ENCODE measurements at places on chromosomes 11 and 22.

GRCh38 chr22:28514321-28514821 lies 165.3 kb downstream of the TTC28 start:
- DNase-seq, result no peak

DNA sequence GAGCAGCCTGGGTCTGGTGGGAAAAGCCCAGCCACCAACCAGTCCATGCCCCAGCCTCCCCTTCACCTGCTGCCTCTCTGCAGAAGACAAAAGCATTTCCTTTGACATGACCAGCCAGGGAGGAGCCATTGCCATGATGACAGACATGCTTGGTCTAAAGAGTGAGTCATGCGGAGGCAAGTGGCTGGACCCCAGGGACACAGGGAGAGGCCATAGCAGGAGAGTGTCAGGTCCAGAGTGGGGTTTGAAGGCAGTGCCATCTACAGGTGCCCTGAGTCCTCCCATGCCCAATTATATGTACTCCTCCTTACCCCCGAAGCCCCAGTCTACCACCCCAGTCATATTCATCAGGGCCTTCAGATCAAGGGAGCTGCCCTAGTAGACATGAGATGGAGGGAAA lies 67.4 kb downstream of the SCN3B start:
- DNase-seq, result peak; percentile 46

DNA sequence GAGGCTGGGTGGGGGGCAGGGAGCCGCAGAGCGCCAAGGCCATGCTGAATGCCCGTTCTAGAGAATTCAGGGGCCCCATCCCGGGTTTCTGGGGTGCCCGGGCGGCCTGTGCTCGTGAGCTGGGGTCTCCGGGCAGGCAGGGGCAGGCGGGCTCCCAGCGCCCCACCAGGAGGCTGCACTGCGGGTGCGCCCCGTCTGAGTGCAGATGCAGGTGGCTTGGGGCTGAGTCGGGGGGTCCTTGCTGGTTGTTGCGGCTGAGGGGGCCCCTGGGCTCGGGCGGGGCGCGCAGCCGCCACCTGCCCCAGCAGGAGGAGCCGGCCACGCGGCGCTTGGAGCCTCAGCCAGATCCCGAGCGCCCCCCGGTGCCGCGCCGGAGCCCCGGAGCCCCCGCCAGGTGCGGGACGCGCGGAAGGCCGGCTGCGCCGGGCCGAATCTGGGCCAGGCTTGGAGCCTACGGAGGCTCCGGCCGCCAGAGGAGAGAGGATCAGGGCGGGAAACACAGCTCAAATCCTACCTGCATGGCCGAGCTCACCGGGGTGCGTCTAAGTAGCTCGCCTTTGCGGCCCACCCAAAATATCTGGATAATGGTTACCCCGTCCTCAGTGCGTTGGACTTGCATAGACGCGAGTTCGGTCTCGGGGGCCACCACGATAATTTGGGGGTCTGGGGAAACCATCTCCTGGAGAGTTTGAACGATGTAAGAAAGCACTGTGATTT lies 590 bp upstream of the IGF2 start:
- DNase-seq, result peak; percentile 64

DNA sequence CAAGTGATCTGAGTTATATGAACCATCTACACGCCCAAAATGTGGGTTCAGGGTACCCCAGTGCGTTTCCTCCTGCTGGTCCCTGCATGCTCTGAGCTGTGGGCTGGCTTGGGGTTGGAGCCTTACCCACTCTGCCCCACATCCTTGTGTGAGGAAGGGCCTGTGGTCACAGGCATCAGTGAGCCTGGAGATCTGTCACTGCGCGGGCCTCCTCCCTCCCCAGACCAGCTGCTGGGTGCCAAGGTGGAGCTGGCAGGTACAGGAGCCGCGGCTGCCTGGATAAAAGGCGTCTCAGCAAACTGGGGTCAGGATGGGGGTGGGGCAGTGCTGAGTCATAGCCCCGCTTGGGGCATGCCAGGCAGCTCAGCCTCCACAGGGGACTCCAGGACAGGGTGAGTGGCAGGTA lies 17.9 kb downstream of the GNAZ start:
- peak; percentile 78 for DNase-seq

Data from stomach (tissue), 19 donors.